ENCODE measurements at places on chromosomes 2 and 18.
A peak's percentile ranks its signal among the peaks of the same experiment; 100 is the strongest.

- no peak for DNase-seq
Observed at GRCh38 chr2:210523650-210524289, 32.6 kb upstream of the CPS1 start.

- no peak for DNase-seq
Observed at GRCh38 chr2:100104718-100105677, 37.4 kb downstream of the AFF3 start.

DNA sequence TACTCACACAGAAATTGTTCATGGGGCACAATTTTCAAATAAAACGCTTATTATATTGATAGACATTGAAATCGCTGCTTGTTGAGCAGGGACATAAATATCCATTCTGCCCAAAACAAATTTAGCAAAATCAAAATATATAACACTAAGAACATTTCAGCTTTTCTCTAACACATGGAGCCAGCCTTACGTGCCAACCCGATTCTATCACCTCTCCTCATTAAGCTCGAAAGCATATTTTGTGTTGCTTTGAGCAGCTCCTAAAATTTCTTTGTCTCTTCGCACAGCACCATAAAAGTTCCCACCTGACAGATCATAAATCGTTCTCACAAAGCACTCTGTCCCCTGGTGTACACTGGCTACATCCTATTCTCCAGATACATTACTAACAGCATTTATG is 1034.4 kb upstream of the KLHL29 start:
- no peak for DNase-seq

DNA sequence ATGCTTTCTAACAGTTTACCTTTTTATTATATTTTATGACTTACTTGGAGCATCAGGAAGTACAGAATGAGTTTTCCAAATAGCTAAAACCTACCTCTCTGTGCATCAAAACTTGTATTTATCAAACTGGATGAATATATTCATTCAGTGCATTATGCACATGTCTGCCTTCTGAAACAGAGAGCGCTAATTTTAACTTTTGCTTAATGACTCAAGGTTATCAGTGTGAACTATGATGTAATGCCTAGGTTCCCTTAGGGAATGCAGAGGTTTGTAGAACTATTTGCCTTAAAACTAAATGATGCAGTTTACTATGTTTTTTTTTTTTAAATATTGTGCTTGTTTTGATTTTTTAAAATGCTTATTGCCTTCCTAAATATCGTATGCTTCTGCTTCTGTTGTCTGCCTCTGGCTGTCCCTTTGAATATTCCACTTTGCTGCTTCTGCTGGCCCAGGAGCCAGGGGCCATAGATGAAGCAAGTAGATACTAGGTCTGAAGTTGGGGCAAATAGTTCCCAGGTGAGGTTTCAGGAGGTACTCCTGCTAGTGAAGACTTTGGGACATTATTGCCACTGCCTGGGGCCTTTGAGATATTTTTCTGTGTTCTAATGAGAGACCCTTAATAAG is 16.5 kb downstream of the TMEM178A start:
- DNase-seq, result no peak

DNA sequence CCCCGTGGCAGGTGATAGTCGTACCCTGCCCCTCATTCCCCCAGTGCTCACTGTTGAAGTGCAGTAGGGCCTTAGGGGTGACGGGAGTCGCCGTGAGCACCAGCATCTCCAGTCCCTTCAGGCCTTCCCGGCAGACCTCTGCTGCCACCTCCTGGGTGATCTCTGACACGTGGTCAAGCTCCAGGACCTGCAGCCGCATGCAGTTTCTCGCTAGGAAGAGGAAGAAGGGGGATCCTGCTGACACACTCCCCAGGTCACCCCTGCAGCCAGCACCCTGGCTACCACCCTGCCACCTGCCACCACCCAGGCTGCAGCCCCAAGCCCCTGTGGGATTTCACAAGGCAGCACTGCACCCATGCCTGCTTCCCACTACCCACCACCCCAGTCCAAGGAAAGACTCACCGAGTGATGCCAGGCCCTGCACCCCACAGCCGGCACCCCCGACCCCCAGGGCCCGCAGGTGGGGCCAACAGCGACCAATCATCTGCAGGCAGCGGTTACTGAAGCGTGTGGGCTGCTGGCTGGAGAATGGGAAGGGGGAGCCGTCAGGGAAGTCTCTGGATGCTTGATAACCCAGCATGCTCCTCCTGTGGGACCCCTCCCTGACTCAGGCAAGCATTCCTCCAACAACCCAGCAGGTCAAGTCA is 23.8 kb downstream of the FBXO41 start:
- peak; percentile 25 for DNase-seq

GRCh38 chr2:145114726-145115125 is 594.8 kb upstream of the ZEB2 start:
- no peak for DNase-seq

- DNase-seq, result no peak
Observed at GRCh38 chr2:185417111-185417510, 321.5 kb upstream of the FSIP2 start.

DNA sequence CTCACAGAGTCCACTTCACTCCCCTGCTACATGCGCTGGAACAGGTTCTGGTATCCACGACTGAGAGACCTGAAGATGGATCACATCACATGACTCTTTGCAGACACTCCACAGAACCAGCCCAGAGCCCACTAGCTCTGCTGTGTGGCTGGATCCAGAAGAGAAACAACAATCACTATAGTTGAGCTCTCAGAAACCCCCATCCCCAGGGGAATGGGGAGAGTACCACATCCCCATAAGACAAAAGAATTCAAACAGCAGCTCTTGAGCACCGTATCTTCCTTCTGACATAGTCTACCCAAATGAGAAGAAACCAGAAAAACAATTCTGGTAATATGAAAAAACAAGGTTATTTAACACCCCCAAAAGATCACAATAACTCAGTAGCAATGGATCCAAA is 76.4 kb downstream of the ZSWIM2 start:
- no peak for DNase-seq

- DNase-seq, result no peak
Observed at GRCh38 chr18:49376046-49376445, 84.4 kb downstream of the DYM start.

DNA sequence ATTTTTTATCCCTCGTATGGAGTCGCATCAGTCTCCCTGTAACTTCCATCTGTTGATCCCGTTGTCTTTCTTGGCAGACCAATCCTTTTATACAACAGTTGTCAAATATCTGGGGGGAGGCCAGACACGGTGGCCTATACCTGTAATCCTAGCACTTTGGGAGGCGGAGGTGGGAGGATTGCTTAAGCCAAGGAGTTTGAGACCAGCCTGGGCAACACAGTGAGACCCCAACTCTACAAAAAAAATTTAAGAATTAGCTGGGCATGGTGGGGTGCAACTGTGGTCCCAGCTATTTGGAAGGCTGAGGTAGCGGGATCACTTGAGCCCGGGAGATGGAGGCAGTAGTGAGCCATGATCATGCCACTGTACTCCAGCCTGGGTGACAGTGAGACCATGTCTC is 2.0 kb downstream of the XRCC5 start:
- DNase-seq, result no peak

- DNase-seq, result no peak
Observed at GRCh38 chr18:77170890-77171410, 38.4 kb upstream of the MBP start.

DNA sequence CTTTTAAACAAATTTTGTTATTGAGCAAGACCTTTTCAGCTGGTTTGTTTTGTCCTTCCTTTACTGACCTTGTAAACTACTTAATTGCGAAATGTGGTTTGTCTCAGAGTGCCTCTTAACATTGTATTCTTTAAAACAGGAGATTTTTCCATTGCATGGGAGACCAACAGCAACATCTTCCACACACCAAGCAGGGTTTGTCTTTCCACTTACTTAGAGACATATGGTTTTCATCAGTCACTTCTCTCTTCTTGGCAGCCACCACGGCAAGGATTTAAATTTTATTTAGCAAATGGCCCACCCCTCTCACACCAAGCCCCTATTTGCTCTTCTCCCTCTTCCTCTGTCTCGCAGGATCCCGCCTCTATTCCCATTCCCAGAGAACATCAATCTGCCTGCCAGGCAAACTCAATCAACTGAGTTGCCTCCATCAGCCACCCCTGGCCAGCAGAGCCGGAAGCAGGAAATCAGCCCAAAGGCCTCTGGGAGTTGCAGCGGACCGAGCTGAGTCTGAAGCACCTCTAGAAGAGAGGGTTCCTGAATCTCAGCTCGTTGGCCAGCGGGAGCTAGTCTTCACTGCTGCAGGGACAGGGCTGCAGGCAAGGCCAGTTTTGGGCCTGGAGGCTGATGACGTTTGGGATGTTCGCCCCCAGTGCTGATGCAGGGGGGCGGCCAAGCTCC is 11.3 kb upstream of the CIB4 start:
- DNase-seq, result no peak

All from gastrocnemius medialis (tissue), 4 donors.